ENCODE measurements at places on chromosomes 2 and 18. TPM values are rescaled to one million over a fixed set of nuclear protein-coding genes. Genes with fewer than 3 reads are reported as not detected.

Gene ACADL
- not detected for total RNA-seq

Gene PDE1A
- total RNA-seq: under 0.01 TPM

Gene OTOS
- total RNA-seq: not detected

Gene SLC4A3
- 0.27 TPM for total RNA-seq

Gene LINC00305
- total RNA-seq: not detected

Gene POTEI
- 0.09 TPM for total RNA-seq

Gene SNORC
- total RNA-seq: 0.38 TPM

Gene DCDC2C
- not detected for total RNA-seq

Gene DYNAP
- total RNA-seq: not detected

Gene FAM117B
- total RNA-seq: 1.4 TPM

Gene NEU4
- not detected for total RNA-seq

Gene PLA2R1
- total RNA-seq: 20.0 TPM

Gene IL1F10
- not detected for total RNA-seq

Gene RGPD3
- total RNA-seq: 0.09 TPM

Gene TNS1
- total RNA-seq: 27.4 TPM

Gene DYSF
- total RNA-seq: 87.3 TPM

Gene ELOA2
- not detected for total RNA-seq

Gene GAD1
- total RNA-seq: 0.18 TPM

Gene TSGA10
- total RNA-seq: 1.0 TPM

Gene CCDC141
- total RNA-seq: not detected

Gene NCKAP5
- total RNA-seq: 0.27 TPM

Gene GAL3ST2
- not detected for total RNA-seq

Gene ARHGEF4
- 0.09 TPM for total RNA-seq

Gene PDCD1
- total RNA-seq: not detected

Gene C2orf80
- total RNA-seq: not detected

Gene FAHD2A
- 32.8 TPM for total RNA-seq

Gene ADD2
- total RNA-seq: 4.3 TPM

Gene C1D
- total RNA-seq: 12.1 TPM

Gene ALKAL2
- not detected for total RNA-seq

Gene TBR1
- under 0.01 TPM for total RNA-seq

Gene GNAL
- 0.47 TPM for total RNA-seq

Gene CTLA4
- not detected for total RNA-seq

Gene AKAIN1
- not detected for total RNA-seq

Gene PTCD3
- 63.8 TPM for total RNA-seq

Gene LIMS3
- total RNA-seq: 28.2 TPM

Gene RIT2
- not detected for total RNA-seq
